ENCODE measurements at places on chromosomes 3 and 15. TPM values are rescaled to one million over a fixed set of nuclear protein-coding genes. Genes with fewer than 3 reads are reported as not detected.

The SLCO2A1 gene
- 0.09 TPM for total RNA-seq

The ARGFX gene
- not detected for total RNA-seq

The CCR3 gene
- not detected for total RNA-seq

The RHOV gene
- not detected for total RNA-seq

The DNAH12 gene
- total RNA-seq, result 0.02 TPM

The ULK4 gene
- total RNA-seq, result 27.2 TPM

The FBXO40 gene
- not detected for total RNA-seq

The STT3B gene
- 164 TPM for total RNA-seq

The SLC9C1 gene
- total RNA-seq, result 0.31 TPM

The TGM5 gene
- not detected for total RNA-seq

DNA sequence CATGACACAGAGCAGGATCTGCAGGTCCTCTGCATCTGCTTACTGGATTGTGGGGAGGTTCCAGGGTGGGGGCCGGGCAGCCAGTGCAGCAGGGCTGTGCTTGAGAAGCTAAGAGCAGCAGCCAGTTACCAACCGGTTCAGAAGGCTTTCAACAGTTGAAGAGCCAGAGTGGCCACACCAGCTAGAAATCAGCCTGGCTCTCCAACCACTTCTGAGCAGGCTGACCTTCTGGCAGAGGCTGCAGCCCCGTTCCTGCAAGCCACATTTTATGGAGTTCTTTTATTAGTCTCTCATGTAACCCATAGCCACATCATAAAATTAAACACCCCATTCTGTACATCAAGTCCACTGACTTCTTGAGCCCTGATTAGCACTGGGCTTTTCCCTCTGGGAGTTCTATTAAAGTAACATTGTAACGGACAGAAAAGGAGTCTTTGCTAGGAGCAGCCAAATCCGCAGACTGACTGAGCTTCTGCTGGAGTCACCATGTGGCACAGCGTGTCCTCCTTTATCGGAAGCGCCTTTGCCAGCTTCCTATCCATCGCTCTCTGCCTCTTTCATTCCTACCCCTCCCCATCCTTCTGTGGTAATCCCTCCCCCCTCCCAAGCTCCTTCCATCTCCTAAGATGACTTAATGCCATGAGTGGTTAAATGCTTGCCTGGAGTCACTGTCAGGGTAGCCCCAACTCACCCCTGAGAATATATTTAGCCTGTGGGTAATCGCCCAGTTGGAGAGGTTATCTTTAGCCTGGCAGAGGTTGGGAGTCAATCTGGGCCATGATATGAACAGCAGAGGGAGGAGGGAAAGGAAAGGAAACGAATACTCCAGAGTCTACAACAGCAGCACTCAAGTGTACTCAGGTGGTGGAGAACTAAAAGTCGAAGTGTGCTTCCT is 138.5 kb upstream of the HES1 start:
- no peak for DNase-seq
- no peaks in the 10 kb centered on the region for H3K27me3 ChIP-seq
- H3K4me1 ChIP-seq, result peaks cover 46% of the 10 kb centered on the region
- no peaks in the 10 kb centered on the region for H3K36me3 ChIP-seq

GRCh38 chr3:107414325-107414964 is 37.2 kb downstream of the CCDC54 start:
- H3K27ac ChIP-seq, result no peak overlapping the region
- no peak for DNase-seq
- no peak overlapping the region for H3K4me3 ChIP-seq
- no peaks in the 10 kb centered on the region for H3K27me3 ChIP-seq
- no peaks in the 10 kb centered on the region for H3K36me3 ChIP-seq

- no peaks in the 10 kb centered on the region for H3K27me3 ChIP-seq
- H3K4me1 ChIP-seq, result peaks cover 25% of the 10 kb centered on the region
- peak overlapping the region; percentile 40 for H3K27ac ChIP-seq
- DNase-seq, result no peak
- peaks cover 7% of the 10 kb centered on the region for H3K36me3 ChIP-seq
Measured at GRCh38 chr3:63927422-63928280, 15.5 kb upstream of the SCAANT1 start.

DNA sequence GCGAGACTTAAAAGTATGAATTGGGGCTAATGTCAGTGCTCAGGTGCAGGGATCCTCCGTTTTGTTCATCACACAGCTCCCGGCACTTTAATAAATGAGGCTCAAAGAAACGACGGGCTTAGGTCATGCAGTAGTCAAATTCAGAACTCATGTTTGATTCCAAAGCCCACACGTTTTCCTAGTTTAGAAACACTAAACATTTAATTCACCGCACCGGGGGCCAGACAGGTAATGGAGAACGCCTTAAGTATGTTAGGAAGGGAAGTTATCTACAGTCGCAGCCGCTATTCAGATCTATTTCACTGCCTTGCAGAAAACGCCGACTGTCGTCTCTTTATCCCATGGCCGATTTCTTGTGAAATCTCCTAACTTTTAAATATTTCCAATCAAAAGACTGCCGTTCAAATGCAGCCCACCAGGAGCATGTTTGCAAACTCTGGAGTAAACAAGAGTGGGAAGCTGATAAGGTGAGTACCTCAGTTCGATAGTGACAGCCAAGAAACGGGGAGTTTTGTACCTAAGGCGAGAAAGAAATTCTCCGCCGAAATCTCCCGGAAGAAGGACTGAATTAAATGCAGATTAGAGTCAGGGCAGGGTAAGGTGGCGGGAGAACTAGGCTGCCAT is 569 bp downstream of the HIGD2B start:
- peaks cover 6% of the 10 kb centered on the region for H3K4me1 ChIP-seq
- no peaks in the 10 kb centered on the region for H3K36me3 ChIP-seq
- H3K27ac ChIP-seq, result peak overlapping the region; percentile 34
- H3K4me3 ChIP-seq, result peak overlapping the region; percentile 64
- H3K27me3 ChIP-seq, result peaks cover 2% of the 10 kb centered on the region
- peak; percentile 14 for DNase-seq

GRCh38 chr15:58528188-58528870 is 96.5 kb downstream of the LIPC start:
- no peak for DNase-seq
- no peak overlapping the region for H3K4me3 ChIP-seq
- no peaks in the 10 kb centered on the region for H3K27me3 ChIP-seq
- H3K27ac ChIP-seq, result no peak overlapping the region
- no peaks in the 10 kb centered on the region for H3K36me3 ChIP-seq
- H3K4me1 ChIP-seq, result no peaks in the 10 kb centered on the region

- no peaks in the 10 kb centered on the region for H3K4me1 ChIP-seq
- no peaks in the 10 kb centered on the region for H3K27me3 ChIP-seq
- no peaks in the 10 kb centered on the region for H3K36me3 ChIP-seq
Measured at GRCh38 chr15:49282366-49282765, 112.3 kb downstream of the GALK2 start.

- peaks cover 8% of the 10 kb centered on the region for H3K4me1 ChIP-seq
- H3K4me3 ChIP-seq, result peak overlapping the region; percentile 65
- H3K36me3 ChIP-seq, result no peaks in the 10 kb centered on the region
Measured at GRCh38 chr15:40252438-40253166, 13.7 kb downstream of the PAK6 start.

GRCh38 chr15:53160092-53160704 is 370.1 kb upstream of the ONECUT1 start:
- H3K36me3 ChIP-seq, result no peaks in the 10 kb centered on the region
- no peaks in the 10 kb centered on the region for H3K27me3 ChIP-seq
- H3K27ac ChIP-seq, result no peak overlapping the region
- H3K4me3 ChIP-seq, result no peak overlapping the region
- DNase-seq, result no peak
- H3K4me1 ChIP-seq, result no peaks in the 10 kb centered on the region

GRCh38 chr3:171266034-171266739 is 194.0 kb downstream of the TNIK start:
- no peak overlapping the region for H3K4me3 ChIP-seq
- H3K27me3 ChIP-seq, result no peaks in the 10 kb centered on the region
- no peaks in the 10 kb centered on the region for H3K36me3 ChIP-seq
- H3K27ac ChIP-seq, result no peak overlapping the region
- peaks cover 17% of the 10 kb centered on the region for H3K4me1 ChIP-seq

DNA sequence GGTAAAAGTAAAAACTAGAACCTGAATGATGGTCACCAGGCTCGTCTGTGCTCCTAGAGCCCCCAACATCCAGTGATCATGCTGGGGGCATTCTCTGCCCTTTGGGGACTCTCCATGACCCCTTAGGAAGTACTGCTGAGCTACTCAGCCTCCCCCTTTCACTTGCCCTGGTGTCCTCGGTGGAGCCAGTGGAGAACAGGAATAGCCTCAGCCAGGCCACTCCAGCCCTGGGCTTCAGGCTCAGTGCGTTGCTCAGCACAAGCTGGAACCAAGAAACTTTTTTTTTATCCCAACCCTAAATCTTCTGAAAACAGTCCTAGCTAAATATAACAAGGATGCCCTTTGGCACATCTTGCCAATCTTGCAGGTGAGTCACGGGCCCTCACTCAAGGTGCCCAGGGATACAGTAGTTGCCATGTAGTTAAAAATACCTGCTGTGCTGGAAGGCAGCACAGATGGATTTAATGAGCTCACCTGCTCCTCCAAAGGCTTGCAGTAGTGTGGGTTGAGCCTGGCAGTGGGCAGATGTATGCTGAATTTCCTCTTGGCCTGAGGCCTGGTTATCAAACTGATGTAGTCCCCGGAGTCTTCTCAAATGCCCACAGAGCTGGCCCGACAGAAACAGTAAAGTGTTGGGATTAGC is 46.9 kb upstream of the TMEM158 start:
- no peak for DNase-seq
- H3K4me3 ChIP-seq, result no peak overlapping the region
- no peaks in the 10 kb centered on the region for H3K27me3 ChIP-seq
- no peaks in the 10 kb centered on the region for H3K4me1 ChIP-seq
- H3K36me3 ChIP-seq, result no peaks in the 10 kb centered on the region
- H3K27ac ChIP-seq, result no peak overlapping the region

DNA sequence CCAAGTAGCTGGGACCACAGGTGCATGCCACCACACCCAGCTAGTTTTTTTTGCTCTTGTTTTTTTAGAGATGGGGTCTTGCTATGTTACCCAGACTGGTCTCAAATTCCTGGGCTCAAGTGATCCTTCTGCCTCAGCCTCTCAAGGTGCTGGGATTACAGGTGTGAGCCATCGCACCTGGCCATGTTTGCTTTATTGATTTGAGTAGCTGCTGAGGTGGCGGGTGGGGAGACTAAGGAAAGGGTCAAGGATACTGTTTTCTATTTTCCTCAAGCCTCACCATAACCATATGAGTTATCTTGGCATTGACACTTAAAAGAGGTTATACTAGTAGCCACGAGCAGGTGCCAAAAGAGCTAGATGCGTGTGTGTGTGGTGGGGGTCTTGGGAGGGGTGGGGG is 39.0 kb downstream of the CYFIP1 start:
- H3K27ac ChIP-seq, result no peak overlapping the region
- H3K27me3 ChIP-seq, result no peaks in the 10 kb centered on the region
- no peaks in the 10 kb centered on the region for H3K36me3 ChIP-seq
- H3K4me1 ChIP-seq, result no peaks in the 10 kb centered on the region
- no peak for DNase-seq
- H3K4me3 ChIP-seq, result no peak overlapping the region

DNA sequence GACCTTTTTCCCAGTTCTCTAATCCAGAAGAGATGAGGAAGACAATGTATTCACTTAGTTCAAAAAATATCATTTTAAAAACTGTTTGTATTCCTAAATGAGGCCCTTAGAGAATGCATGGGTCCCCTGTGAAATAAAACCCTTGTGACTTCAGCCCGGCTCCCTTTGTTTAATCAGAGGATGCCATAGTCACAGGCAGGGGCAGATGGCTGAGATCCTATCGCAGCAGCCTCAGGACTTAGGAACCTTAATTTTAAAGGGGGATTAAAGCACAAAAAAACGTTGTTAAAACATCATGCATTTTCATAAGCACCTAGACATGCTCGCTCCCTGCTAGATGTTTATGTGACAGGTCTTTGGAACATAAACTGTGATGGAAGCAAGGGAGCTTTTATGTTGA is 176.6 kb downstream of the IL20RB start:
- no peaks in the 10 kb centered on the region for H3K36me3 ChIP-seq
- no peak overlapping the region for H3K4me3 ChIP-seq
- H3K27ac ChIP-seq, result no peak overlapping the region

DNA sequence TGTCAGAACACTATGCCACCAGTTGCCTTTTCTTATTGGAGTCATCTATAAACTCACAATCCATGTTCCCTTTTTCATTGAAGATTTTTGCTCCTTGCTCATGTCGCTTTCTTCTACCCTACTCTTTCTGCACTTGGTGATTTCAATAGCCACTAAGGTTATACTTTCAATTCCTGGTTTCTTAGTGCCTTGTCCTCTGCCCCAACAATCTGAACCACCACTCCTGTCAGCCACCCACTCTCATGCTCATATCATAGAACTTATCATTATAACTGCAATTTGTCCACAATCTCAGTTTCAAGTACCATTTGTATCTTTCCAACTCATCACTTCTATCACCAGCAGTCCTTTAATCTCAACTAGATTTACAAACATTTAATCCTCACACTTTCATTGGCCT is 10.0 kb upstream of the GRAMD1C start:
- no peak overlapping the region for H3K27ac ChIP-seq
- no peaks in the 10 kb centered on the region for H3K4me1 ChIP-seq
- no peaks in the 10 kb centered on the region for H3K36me3 ChIP-seq
- no peaks in the 10 kb centered on the region for H3K27me3 ChIP-seq

DNA sequence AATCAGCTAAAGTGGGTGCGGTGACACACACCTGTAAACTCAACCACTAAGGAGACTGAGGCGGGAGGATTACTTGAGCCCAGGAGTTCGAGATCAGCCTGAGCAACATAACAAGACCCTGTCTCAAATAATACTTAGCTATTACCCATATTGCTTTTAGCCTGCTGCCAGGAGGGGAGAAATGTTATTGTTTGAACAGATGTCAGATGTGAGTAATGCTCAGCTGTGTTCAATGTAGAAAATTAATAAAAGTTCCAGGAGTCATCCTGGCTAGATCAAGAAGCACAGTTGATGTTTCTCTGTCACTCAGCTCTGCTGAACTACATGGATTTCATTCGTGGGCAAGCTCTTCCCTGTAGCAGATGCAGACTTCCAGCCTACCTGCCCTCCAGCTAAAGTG is 22.2 kb downstream of the LSM3 start:
- DNase-seq, result no peak
- H3K4me1 ChIP-seq, result no peaks in the 10 kb centered on the region
- H3K4me3 ChIP-seq, result no peak overlapping the region
- H3K36me3 ChIP-seq, result no peaks in the 10 kb centered on the region
- no peaks in the 10 kb centered on the region for H3K27me3 ChIP-seq
- no peak overlapping the region for H3K27ac ChIP-seq

- H3K4me1 ChIP-seq, result peaks cover 8% of the 10 kb centered on the region
- H3K4me3 ChIP-seq, result no peak overlapping the region
- H3K36me3 ChIP-seq, result no peaks in the 10 kb centered on the region
- H3K27me3 ChIP-seq, result no peaks in the 10 kb centered on the region
- H3K27ac ChIP-seq, result no peak overlapping the region
Measured at GRCh38 chr3:47406762-47407149, 25.9 kb downstream of the PTPN23 start.

DNA sequence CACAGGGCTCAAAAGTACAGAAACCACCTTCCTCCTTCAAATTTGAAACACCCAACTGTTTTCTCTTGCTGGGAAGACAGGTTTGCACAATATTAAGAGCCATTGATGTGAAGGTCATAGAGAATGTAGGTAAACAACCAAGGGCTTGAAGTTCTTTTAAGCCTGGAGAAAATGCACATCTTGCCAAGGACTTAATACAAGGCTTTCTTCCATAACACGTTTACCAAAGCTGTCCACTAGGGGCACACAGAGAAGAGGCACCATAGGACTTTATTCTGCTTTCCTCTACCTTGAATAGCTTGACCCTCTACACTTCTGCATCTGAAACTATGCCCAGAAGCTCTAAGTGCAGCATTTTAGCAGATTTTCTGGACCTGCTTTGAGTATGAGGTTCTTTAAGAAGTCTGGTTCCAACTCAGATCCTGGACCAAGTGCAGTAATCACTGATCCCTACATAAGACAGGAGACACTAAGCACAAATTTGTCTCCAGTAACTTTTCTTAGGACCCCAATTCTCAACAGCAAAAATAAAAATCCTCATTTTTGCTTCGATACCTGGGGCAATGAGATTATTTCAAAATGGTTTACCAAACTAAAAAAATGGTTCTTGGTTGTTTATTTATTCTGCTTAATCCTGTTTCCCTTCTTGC is 138.0 kb downstream of the FBN1 start:
- H3K4me1 ChIP-seq, result no peaks in the 10 kb centered on the region
- H3K27ac ChIP-seq, result no peak overlapping the region
- H3K4me3 ChIP-seq, result no peak overlapping the region

Data from neural progenitor cell (in vitro differentiated cells).